ENCODE measurements at places on chromosomes 4 and X.
A peak's percentile ranks its signal among the peaks of the same experiment; 100 is the strongest.

DNA sequence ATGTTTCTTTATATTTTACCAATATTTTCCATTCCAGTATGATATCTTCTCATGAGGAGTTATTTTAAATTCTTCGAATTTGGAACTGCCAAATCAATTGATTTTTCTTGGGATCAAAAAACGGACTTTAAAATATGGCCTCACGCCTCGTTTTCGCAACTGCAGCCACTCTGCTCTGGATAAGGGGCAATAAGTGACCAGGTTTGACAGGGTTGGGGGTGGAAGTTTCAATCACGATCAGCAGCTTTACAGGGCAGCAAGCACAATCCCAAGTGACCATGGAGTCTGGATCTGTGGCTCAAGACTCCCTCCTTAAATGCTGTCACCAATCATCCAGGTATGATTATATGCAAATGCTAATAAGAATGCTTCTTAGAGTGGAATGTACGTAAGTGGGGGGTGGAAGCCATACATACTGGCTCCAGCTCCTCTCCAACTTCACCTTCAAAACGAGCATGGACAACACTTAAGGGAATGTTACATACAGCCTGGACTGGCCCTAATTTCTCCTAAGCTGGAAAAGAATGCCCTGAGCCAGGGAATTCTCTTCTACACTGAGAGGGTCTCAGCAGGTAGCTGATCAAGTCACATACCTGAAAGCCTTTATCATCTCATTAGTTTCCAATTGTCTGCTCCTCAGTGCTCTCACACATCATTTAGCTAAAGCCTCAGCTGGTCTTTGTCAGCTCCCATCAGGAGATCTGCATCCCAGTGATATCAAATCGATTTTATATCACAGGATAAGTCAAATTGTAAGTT is 176.9 kb upstream of the DCAF8L1 start:
- no peak for DNase-seq

- DNase-seq: no peak
These were observed 1013.0 kb downstream of the STIM2 start for GRCh38 chr4:27873596-27873995.

- no peak for DNase-seq
These were observed 14.6 kb downstream of the SYN1 start for GRCh38 chrX:47605024-47605423.

DNA sequence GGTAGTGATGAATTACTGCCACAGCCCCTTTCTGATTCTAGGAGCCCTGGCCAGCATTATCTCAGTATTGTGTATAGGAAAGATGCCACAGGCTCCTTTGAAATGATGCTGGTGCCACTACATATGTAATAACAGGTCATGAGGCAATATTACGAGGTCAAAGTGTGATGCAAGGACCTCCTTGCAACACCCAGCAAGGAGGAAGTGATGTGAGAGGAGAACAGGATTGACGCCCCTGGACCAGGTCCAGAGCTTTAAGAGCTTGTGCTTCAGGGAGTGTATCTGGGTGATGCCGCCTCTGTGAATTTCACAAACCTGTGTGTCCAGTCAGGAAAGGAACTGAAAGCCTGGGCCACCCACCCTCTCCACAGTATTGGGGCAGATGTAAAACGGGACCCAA is 261.8 kb downstream of the MID1IP1 start:
- DNase-seq: no peak

- no peak for DNase-seq
These were observed 53.4 kb downstream of the CNOT6L start for GRCh38 chr4:77765720-77766119.

GRCh38 chr4:105572296-105572695 is 19.9 kb downstream of the ARHGEF38 start:
- DNase-seq: no peak

GRCh38 chr4:38503689-38504395 is 160.2 kb upstream of the KLF3 start:
- DNase-seq: no peak

DNA sequence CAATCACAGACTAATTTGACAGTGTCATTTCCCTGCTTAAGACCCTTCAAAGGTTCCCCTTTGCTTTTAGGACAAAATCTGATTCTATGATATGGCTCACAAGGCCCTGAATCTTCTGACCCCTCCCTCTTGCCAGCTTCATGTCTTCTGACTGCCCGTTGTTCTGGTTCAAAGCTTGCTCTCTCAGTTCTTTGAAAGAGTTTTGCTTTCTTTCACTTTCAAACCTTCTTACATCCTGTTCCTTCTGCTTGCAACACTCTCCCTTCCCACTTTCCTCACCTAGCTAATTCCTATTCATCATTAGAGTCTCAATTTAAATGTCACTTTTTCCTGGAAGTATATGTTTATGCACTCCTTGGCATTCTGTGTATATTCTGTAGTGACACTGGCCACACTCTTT is 299.2 kb downstream of the IDS start:
- no peak for DNase-seq

DNA sequence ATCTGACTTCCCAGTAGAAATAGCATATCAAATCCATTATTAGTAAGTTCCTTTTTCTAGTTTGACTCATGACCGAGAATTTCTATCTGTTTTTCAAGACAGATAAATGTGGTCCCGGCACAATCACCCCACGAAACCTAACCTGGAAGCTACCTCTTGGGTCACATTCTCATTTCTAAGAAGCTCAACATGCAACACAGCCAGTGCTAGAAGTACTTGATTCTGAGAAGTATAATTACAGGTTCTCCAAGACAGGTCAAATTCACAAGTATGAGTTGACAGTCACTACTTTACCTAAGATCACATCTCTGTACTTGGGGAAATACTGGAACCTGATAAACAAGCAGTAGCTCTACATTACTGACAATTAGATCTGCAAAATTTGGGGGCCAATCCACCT is 54.0 kb upstream of the PLAC1 start:
- DNase-seq: no peak

GRCh38 chrX:75784680-75785491 is at the start of gene MAGEE2:
TSS of gene MAGEE2 (minus strand) at chrX:75785254. CDS start at chrX:75785051, 203 bp downstream.
- DNase-seq: no peak

- no peak for DNase-seq
These were observed 116.2 kb downstream of the CDS1 start for GRCh38 chr4:84699001-84699671.

- peak; percentile 16 for DNase-seq
These were observed 73.3 kb upstream of the RAB40AL start for GRCh38 chrX:102863735-102864134.

GRCh38 chr4:48178931-48179330 is 44.9 kb upstream of the TXK start:
- no peak for DNase-seq

DNA sequence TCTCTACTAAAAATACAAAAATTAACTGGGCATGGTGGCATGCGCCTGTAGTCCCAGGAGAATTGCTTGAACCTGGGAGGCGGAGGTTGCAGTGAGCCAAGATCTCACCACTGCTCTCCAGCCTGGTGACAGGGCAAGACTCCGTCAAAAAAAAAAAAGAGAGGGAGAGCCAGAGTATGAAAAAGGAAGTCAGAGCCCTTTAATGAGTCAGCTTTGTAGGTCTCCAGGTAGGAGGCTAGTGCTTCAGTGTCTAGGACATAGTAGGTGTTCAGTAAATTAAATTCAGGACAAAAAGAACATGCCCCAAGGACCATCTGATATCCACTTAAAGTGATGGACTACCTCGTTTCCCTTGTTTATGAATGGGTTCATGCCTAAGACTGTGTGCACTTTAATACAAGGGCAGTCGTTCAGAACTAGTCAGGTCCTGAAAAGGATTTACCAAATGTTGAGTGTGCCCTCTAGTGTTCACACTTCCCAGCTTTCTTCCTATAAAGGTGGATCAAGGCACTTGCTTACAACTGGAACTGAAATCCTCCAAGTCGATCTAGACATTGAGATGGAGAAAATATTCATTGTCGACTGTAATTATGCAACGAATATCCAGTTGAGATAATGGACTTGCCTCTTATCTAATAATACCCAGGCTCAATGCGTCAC is 29.0 kb downstream of the F9 start:
- peak; percentile 22 for DNase-seq

GRCh38 chr4:35087218-35087617 is 1157.1 kb downstream of the ARAP2 start:
- DNase-seq: no peak

GRCh38 chr4:153759407-153760316 is at the start of gene RNF175:
TSS of gene RNF175 (minus strand) at chr4:153760024. CDS start at chr4:153759862, 162 bp downstream.
- DNase-seq: no peak

DNA sequence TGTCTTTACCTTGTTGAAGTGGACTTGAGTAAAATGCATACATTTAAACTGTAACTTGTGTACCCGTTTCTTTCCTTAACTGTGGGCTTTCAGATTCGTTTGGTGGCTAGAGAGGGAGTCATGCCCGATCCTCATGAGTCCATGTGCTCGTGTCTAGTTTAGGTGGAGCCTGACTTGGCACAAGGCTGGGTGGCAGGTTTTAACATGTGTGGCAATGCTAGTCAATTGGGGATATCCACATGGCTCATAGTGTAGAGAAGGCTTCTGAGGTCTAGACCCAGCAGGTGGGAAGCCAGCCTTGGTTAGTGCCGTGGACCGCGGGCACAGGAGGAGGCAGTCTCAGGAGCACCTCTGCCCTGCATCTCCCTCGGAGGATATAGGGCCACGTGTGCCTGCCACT is 48.5 kb upstream of the CLCN4 start:
- no peak for DNase-seq

GRCh38 chrX:40821780-40822179 is 86.4 kb upstream of the MED14 start:
- no peak for DNase-seq

DNA sequence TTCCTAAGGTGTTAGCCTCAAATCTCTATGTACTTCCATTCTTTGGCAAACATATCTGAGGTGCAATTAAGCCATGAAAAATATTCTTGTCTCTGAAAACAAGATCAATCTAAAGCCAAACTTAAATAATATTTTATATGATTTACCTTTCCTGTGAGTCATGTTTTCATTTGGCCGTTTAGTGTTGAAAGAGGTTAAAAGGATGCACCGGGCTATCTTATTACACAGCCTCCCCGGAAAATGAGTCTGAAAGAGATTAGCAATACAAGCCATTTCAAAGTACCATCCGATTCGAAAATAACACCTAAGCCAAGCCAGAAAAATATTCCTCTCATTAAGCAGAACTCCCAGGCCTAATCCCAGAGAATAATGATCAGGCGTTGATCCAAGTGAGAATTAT is 161.5 kb upstream of the EPHA5 start:
- no peak for DNase-seq

DNA sequence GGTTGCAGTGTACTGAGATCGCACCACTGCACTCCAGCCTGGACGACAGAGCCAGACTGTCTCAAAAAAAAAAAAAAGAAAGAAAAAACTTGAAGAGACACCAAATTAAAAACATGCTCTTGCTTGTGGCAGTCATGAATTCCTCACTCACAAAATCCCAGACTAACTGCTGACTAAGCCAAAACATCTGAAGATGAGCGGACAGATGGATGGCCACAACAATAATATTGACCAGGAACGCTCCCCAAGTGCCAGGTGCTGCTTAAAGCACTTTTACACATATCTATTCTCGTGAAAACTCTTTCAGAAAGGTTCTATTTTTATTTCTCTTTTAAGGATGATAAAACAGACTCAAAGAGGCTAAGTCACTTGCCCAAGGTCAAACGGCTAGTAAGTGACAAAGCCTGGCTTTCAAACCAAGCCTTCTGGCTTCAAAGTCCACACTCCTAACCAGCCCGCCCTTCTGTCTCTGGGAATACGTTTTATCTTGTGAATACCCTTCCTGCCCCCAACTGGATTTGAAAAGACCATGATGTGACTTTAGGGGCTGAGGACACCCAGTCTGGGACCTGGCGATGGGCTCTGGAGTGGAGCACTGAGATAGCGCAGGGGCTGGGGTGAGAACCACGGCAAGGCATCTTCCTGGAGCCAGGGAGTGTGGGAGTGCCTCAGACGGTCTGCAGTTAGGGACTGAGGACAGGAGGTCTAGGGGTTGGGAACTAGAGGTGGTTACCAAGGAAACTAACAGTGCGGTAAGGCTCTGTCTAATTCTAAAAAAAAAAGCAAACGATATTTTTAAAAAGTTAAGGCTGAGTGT is 9.5 kb upstream of the CXCR3 start:
- DNase-seq: no peak

DNA sequence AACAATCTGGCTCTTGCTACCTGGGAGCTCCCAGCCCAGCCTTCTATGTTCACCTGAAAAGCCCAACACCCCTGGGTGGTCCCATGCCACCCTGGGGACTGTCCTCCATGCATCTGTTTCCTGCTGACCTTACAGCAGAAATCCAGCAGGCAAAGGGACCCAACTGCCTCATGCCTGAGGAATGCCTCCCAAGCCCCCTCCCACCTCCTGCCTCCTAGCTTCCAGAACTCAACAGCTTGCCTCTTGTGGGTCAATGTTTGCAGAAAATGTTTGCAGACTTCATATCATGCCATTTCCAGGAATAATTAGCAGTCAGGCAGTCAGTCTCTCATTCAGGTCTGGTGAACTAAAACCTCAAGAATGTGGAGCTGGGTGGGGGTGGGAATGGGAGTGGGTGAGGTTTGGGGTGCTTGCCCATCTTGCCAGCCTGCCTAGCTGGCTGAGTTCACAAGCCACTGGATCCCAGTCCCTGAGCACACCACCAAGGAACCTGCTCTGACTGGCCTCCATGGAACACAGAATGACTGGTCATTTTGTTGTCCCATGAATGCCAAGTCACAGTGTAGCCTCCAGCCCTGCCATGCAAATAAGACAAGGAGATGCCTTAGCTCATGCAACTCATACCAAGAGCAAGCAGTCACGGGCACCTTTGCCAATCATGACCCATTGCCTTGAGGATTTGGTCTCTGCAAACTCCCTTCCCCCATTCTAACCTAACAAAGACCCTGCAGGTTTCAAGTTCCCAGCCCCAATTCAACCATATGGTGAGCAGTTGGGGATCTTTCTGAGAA is 12.1 kb upstream of the PLAC1 start:
- peak; percentile 52 for DNase-seq

DNA sequence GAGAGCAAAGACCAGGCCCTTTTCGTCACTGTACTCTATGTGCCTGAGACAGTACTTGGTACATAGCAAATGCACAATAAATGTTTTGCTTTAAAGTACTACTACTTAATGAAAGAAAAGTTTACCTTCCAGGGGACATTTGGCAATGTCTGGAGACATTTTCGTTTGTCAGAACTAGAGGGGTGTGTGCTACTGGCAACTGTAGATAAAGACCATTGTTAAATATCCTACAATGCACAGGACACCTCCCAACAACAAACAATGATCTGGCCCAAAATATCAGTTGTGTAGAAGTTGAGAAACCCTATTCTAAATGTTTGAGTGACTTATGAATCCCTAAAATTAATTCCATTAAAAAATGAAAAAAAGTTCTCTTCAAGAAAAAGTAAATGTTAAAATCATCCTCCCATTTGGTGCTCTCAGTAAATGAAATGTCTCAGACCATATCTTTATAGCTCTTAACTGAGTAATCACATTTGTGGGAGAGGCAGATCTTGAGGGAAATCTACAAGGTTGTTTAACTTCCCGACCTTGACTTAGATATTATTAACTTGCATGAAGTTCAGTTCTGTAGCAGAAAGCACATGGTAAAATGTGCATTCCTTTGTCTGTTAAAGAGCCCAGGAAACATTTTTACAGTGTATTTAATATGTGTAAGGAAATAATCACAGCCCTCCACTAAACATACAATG is 18.5 kb downstream of the EGFL6 start:
- no peak for DNase-seq

GRCh38 chr4:21991050-21991449 is 42.5 kb upstream of the KCNIP4 start:
- DNase-seq: peak; percentile 72
